ENCODE measurements at places on chromosomes 3 and 15. TPM values are rescaled to one million over a fixed set of nuclear protein-coding genes. Genes with fewer than 3 reads are reported as not detected.

The DCUN1D1 gene
- 47.0 TPM for total RNA-seq

The C3orf20 gene
- 0.31 TPM for total RNA-seq

The NEK10 gene
- total RNA-seq, result 42.9 TPM

The PSMA4 gene
- total RNA-seq, result 109 TPM

The C3orf70 gene
- 26.3 TPM for total RNA-seq

The TMC3 gene
- 0.31 TPM for total RNA-seq

The SH2D7 gene
- not detected for total RNA-seq

The COL6A5 gene
- total RNA-seq, result not detected

The MKRN3 gene
- total RNA-seq, result 53.5 TPM

The ACKR4 gene
- total RNA-seq, result not detected

The MLH1 gene
- total RNA-seq, result 76.1 TPM

The GMNC gene
- 0.63 TPM for total RNA-seq

The TRAT1 gene
- not detected for total RNA-seq

The TRIM42 gene
- total RNA-seq, result not detected

The SLC2A2 gene
- total RNA-seq, result not detected

The ZDHHC23 gene
- total RNA-seq, result 18.8 TPM

The CADPS gene
- 418 TPM for total RNA-seq

The RTP3 gene
- not detected for total RNA-seq

The FRMD4B gene
- 110 TPM for total RNA-seq

The WDR72 gene
- 0.31 TPM for total RNA-seq

The ADCY5 gene
- 39.8 TPM for total RNA-seq

The NFKBIZ gene
- total RNA-seq, result 3.4 TPM

The STAG1 gene
- 107 TPM for total RNA-seq
